ENCODE measurements at places on chromosomes 1 and 21.
A peak's percentile ranks its signal among the peaks of the same experiment; 100 is the strongest.

GRCh38 chr1:21468599-21468998 is 28.7 kb downstream of the NBPF3 start:
- DNase-seq = no peak

GRCh38 chr1:31786366-31787060 is 22.4 kb upstream of the ADGRB2 start:
- no peak for DNase-seq

GRCh38 chr1:18817316-18817715 is 42.1 kb downstream of the TAS1R2 start:
- no peak for DNase-seq

DNA sequence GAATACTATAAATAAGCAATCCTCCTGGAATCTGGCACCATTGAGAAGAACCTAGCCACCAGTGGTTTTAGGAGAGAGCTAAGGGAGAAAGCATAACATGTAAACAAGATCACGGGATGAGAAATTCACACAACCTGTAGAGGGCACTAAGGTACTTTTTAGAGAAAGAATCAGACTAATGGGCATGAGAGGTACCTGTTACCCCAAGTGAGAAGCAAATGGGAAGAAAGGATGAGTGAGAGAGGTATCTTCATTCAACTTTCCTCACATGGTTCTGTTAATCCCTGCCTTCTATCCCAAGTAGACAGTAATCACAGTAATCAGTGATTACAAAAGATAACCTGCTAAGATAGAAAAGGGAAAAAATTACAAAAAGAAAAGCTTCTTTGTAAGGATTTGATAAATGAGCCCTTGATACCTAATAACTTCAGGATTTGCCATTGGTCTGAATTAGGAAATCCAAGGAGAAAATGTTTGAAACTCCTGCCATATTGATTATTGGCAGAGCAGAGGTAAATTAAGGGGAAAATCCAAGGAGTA is 251.1 kb upstream of the ADGRL2 start:
- DNase-seq = peak; percentile 62

DNA sequence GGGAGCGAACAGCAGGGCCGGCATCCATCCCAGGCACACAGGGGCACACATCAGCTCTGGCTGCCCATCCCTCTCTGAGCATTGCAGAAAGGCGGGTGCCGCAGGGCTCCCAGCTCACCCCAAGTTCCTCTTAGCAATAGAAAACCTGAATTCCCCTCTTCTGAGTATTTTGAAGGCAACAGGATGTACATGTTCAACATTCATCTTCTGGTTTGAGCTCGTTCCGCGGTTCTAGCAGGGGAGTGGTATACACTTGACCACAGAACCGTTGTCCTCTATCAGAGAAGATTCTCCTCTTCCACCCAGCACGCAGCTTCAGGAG is 23.6 kb downstream of the ACTA1 start:
- DNase-seq = no peak

DNA sequence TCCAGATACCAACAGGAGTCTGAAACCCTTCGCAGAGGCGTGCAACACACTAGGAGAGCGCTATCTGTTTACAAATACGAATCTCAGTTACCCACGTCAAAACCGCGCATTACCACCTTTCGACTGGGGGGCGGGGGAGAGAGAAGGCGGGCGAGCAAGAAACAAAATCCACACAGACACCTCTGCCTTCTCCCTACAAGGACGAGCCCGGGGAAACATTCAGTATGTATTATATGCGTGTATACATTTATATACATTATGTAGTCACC is 722 bp downstream of the TUT4 start:
- no peak for DNase-seq

GRCh38 chr21:41777951-41778815 is 11.3 kb upstream of the RIPK4 start:
- peak; percentile 94 for DNase-seq

DNA sequence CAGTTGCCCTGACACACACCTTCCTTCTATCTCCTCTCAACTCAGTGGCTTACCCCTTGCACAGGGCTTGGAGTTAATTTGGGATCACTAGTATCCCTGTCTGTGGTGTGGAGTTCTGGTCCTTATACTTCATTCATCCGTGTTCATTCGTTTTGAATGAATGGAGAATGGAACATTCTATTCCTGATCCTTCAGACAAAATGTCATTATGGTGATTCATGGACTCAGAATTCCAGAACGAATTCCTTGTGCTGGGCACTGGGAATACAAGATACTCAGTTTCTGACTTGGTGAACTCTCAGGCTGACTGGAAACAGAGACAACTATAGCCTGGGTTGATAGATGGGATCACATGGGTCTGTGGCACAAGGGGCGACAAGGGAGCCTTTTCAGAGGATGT is 49.9 kb upstream of the TRABD2B start:
- DNase-seq = no peak
